NCI-H1436 treated with DMSO at 0.1 percent for 48 hours (cell line): ENCODE measurements at places on chromosomes 3 and 15.

DNA sequence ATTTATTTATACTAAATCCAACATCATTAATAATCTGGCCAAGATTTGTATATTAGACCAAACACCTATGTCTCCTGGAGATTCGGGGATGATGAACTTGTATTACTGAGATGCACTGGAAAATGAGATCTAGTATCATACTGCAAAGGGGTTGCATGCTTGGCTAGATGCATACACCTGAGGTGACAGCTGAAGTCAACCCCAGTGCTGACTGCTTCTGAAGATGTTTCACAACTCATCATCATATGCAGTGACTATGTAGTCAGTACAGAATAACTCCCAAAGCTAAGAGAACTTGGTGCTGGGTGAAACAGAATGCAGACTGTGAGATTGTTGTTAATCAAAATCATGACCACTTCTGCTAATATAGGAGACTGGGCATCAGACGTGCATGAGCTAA, 1114.2 kb downstream of the NSUN3 start:
- no peak for DNase-seq

DNA sequence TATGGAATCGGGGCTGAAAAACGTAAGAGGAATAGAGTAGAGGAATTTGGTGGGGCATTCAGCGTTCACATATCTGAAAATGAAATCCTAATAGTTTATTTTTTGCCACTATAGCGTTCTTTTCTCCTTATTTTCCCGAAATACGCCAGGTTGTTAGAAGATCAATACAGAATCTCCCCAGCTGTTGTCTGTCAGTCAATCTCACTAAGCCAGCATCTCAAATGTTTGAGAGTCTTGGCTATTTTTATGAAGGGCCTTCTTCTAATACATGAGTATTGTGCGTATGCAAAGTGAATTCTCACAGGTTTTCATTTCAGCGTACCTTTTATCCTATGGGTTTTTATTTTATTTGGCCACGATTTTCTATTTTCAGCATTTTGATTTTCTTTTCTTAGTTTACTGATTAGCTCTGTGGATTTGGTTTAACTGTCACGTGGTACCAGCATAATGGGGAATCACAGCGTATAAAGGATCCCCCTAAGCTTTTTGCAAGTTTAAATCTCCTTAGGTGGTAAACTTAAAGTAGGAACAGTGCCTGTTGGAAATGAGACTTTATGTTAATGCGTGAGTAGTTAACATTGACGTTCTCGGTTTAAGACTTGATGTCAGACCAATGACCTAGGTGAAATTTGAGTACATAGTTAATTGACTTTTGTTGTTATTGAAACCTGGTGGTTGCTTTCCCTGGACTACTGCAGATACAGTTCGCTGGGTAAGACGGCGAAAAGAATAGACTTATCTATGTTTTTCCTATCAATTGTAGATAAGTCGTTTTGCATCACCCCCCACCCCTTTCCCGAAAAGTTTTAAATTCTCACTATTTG, 1.3 kb downstream of the FXR1 start:
- DNase-seq: no peak

DNA sequence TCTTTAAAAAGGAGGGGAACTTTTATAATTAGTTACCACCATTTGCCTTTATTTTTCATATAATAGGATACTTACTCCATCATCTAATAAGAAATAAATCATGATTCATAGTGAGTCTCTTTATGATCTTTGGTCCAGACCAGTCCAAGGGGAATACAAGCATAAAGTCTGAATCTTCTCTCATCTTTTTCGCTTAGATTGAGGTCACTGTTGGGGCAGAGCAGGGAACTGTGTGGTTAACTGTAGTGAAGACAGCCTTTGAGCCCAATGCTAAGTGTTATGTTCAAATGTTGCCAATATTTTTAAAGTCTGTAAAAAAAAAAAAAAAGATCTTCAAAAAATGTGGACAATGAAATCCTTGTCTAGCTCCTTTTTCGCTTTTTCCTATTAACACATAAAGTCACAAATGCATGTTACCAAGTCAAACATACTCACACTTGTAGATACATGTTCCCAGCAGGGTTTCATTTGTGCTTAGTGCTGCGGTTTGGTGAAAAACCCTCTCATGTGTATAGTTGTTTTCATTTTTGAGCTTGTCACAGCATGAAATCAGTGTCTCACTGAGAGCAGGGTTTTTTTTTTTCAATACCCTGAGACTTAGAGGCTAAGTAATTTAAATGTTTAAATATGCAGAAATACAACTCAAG, 72.1 kb downstream of the EPHA3 start:
- no peak for DNase-seq

DNA sequence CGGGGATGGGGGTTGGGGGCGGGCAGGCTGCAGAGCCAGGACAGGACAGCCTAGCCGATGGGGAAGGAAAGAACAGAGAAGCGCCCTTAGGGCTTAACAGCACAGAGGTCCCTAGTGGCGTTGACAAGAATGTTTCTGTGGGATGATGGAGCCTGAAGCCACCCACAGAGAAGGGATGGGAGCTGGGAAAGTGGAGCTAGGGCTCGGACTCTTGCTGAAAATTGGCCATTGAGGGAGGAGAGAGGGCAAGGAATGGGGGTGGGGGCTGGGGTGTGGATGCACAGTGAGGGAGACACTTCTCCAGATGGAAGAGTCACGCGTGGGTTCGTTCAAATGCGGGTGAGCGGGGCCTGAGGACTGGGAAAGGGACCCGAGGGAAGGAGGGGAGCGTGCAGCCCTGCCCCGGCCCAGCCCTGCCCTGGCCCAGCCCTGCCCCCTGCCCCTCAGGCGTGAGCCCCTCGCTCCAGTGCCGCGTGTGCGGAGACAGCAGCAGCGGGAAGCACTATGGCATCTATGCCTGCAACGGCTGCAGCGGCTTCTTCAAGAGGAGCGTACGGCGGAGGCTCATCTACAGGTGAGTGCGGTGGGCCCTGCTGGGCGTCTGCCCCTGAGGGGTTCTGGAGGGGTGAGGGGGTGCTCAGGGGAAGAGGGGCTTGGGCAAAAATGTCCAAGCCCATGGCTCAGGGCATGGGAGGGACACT, 832 bp downstream of the NR2E3 start:
- no peak for DNase-seq

GRCh38 chr3:188760408-188760807, 411.4 kb upstream of the TPRG1 start:
- no peak for DNase-seq

- DNase-seq: no peak
These were observed 192.4 kb downstream of the SQOR start for GRCh38 chr15:45827275-45827674.

- no peak for DNase-seq
These were observed 5.6 kb downstream of the FNDC3B start for GRCh38 chr3:172044833-172045585.

DNA sequence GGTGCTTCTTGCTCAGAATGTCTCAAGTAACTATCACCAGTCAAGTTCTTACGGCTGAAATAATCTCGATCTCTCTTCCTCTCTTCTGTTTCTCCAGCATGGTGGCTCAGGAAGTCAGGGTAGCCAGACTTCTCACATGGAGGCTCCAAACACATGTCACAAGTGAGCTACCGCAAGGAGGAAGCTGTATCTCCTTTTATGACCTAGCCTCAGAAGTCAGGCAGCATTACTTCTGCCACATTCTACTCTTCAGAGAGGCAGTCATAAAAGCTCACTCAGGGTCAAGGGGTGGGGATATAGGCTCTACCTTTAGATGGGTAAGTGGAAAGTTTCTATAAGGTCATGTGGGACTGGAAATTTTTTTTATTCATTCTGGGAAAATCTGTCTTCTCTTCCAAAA, 86.6 kb upstream of the NEO1 start:
- DNase-seq: no peak

DNA sequence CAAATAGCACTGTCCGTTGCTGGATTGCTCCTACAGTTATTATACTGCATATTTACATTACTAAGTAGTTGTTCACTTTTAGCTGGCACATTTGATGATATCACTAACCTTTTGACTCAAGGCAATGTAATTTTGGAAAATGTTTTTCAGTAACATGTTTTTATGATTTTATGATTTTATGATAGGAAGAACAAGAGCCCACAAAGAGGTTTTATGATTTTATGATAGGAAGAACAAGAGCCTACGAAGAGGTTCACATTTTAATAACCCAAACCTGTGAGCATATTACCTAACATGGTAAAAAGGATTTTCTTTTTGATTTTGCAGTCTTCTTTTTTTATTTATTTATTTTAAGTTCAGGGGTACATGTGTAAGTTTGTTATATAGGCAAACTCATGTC, 172.3 kb upstream of the TPM1 start:
- no peak for DNase-seq

DNA sequence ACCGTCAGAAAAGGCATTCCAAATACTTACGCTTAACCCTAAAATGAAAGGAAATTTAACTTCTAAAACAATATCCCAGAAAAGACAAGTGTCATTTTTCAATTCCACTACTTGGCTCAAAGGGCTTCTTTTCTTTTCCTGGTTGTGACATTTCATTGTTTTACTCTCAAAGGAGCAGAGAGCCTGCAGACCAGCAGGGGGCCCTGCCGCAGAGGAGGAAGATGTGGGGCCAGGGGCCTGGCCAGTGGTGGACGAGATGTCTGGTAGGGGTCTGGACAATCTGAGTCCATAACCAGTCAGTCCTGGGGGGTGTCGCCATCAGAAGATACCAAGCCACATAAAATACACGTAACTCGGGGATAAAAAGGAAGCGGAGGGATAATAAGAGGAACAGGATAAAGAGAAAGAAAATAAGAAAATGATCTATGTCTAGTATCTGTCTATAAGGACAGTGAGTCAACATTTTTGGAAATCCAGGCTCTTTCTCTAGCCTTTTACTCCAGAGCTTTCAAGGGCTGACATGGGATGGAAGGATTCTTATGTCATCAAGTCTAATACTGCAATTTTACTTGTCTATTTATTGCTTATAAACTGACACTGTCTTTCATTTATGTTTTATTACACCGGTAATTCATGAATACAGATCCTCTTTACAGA, 54.2 kb upstream of the ARHGEF3 start:
- no peak for DNase-seq

GRCh38 chr15:25892126-25892525, 29.0 kb upstream of the ATP10A start:
- DNase-seq: no peak

- DNase-seq: no peak
These were observed 71.2 kb downstream of the RORA start for GRCh38 chr15:61157933-61158332.

DNA sequence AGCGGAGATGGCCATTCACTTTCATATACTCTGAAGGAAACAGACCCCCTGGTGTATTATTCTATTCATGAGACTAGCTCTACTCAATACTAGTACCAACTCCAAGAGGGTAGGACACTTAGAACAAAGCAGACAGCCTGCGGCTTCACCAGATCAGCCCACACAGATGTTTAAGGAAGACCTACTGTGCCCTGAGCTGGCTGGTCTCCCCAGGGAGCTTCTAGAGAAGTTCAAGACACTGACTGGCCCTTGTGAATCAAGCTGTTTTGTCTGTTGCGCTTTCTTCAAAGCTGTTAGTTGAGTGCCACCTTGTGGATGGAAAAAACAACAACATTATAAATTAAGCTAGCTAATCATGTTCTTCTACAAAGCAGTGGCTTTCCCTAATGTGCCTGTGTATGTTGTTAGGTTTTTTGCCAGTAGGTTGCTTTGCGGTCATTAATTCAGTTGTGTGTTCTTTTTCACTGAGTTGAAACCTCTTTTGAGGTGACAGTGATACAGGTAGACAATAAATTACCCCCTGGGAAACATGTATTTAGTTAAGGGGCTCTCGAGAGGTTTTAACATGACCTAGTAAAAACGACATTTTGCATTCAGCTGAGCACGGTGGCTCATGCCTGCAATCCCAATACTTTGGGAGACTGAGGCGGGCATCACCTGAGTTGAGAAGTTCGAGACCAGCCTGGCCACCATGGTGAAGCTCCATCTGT, 64.2 kb upstream of the MYZAP start:
- DNase-seq: peak; percentile 82

DNA sequence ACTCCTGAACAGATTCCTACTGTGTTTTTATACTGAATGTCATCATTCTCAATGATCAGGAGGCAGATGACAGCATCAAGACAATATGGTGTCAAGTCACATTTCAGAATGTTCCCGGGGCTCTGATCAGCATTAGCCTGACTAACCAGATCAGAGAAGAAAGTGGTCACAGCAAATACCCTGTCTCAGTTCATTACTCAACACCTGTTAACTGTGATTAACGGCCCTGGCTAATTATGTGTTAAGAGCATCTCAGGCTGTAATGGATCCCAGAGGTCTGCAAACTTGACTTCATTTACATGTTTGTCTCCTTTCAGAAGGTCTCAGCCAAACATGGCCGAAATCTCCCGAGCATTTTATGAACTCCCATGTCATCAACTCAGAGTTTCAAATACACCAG, 833.7 kb downstream of the FHIT start:
- no peak for DNase-seq

DNA sequence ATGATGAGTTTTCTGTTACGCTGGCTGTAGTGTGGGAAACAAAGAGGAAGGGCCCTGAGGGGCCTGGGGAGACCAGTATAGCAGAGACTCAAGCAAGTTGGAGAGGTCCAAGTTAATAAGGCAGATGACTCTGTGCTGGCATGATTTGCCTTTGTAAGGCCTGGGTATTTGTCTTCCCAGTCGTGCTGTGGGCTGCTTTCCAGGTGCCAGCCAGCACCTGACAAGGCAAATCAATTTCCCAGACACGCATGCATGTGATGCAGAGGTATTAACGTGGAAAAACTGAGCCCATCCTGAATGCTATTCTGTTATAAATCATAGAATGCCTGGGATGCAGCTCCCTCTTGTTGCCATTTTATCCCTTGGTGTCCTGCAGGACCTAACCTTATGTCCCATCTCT, 175.6 kb downstream of the MFSD1 start:
- DNase-seq: no peak

DNA sequence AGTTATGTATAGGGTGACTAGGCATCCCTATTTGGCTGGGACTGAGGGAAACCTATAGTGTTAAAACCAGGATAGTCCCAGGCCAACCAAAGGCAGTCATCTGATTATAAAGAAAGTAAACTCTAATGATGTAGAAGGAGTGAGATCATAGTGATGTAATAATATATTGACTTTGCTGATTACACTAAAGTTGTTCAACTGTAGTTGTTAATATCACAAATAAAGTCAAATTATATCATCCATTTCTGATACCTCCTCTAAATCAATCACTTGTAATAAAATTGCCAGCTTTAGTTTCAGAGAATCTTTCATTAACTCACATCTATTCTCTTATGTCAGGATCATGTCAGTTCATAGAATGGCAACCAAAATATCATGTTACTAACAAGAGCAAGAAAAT, 98.6 kb downstream of the FOXB1 start:
- DNase-seq: no peak

- no peak for DNase-seq
These were observed 119.2 kb upstream of the UBE2E1 start for GRCh38 chr3:23686519-23686918.

- no peak for DNase-seq
These were observed 64.9 kb upstream of the LIMD1 start for GRCh38 chr3:45529697-45530096.

- no peak for DNase-seq
These were observed 450.6 kb upstream of the TGFBR2 start for GRCh38 chr3:30155755-30156154.

DNA sequence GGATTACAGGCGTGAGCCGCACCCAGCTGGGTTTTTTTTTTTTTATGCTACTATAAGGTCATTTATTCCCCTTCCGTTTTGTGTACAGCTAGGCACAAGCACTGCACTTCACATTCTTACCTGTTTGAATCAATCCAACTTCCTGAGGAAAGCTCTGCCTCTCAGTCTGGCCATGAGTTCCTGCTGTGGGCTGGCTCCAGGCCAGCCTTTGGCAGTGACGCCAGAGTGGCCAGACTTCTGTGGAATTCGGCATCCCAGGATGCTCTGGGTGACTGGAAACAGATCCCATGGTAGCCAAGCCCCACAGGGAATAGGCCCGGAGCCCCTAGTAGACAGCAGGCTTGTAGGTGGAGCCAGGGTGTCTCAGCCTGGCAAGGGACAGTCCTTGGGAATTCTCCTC, 21.5 kb upstream of the TIMP4 start:
- DNase-seq: no peak
